ENCODE measurements at places on chromosomes 5 and 9.
A peak's percentile ranks its signal among the peaks of the same experiment; 100 is the strongest.

DNA sequence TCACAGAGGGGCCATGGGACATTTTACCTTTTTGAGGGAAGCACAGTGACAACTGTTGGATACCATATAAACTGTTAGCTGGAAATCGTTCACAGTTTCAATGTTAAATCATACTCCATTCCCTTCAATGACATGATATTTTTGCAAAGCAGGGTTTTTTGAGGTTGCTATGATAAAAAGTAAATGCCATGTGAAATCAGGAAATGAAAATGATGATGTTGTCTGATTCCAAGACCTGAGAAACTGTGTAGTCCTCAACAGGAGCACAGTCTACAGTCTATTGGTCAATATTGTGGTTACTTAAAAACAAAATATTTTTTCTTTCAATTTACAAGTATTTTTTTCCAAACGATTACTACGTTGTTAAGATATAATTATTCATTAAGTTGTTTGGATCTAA lies 24.0 kb upstream of the ADAM19 start:
- no peak for DNase-seq

DNA sequence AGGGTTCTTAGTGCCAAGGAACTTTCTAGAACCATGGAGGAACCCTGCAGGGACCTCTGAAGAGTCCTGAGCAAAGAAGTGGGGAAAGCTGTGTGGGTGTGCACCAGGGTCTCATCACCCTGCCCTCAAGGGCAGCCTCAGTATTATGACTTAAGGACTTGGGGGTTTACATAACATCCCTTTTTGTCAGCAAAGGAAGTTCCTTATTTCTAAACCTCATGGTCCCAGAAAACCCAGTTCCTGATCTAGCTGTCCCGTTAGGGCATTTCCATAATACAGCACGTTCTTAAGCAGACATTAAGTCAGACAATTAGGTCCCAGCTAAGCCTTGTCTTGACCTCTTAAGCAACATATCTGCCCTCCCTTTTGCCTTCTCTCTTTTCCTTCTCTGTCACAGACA lies 57.3 kb downstream of the DAPK1 start:
- no peak for DNase-seq

DNA sequence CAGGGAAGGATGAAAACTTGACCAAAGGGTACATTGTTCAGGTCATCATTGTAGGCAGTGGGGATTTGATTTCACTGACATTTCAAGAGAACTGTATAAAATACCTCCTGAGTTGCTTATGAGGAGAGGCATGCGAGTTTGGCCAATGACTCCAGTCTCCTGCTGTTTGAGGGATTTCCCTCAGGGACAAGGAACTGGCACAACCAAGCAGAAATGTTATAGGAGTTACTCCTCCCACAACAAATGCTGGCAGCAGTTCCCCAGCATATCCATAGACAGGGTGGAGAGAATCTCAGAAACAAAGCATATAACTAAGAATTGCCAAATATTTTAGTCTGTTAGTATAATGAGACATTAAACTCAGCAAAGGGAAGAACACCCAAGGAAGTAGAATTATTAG lies 47.2 kb upstream of the FBXL7 start:
- no peak for DNase-seq

DNA sequence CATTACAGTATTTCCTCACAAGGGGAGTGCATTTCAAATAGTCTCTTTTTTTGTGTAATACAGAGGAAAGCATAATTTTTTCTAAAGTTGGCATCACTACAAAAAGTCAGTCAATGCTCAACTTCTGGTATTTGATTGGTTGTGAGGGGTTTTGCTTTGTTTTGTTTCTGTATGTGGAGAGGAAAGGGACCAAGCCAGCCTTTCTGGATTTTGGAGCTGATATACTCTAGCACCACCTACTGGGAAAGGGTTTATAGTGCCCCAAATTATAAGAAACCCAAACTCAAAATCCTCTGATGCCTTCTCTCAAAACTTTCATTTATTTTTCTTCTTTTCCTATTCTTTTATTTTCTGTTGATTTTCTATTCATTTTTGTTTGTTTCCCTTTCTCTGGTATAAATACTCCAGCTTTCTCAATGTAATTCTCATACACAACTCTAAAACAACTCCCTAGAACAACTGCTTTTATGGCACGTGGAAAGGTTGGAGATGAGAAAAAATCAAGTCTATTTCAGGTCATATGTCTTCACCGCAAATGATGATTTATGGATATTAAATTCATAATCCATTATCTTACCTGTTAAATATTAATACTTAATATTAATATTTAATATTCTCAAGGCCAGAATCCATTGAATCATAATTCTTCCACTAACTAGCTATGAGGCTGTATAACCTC lies 69.5 kb upstream of the ANXA1 start:
- no peak for DNase-seq

- DNase-seq, result no peak
These were observed 80.1 kb downstream of the ZCCHC7 start for GRCh38 chr9:37200433-37201005.

GRCh38 chr5:113680534-113680933 lies 167.0 kb downstream of the YTHDC2 start:
- DNase-seq, result no peak

DNA sequence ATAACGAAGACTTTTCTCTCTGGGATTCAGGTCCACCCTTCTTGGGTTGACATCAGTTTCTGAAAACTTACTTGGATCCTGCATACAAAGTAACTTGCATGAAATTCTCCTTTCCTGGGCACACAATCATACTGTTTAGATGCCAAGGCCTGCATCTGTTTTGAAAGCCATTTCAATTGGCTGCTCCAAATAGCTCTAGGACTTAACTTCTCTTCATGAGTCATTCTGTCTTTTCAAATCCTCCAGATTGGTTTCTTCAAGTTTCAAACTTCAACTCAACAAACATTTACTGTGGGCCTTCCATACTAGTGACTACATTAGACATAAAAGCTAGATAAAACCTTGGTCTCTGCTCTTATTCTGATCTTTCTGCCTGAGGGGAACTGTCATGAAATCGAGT lies 54.8 kb upstream of the HMHB1 start:
- no peak for DNase-seq

DNA sequence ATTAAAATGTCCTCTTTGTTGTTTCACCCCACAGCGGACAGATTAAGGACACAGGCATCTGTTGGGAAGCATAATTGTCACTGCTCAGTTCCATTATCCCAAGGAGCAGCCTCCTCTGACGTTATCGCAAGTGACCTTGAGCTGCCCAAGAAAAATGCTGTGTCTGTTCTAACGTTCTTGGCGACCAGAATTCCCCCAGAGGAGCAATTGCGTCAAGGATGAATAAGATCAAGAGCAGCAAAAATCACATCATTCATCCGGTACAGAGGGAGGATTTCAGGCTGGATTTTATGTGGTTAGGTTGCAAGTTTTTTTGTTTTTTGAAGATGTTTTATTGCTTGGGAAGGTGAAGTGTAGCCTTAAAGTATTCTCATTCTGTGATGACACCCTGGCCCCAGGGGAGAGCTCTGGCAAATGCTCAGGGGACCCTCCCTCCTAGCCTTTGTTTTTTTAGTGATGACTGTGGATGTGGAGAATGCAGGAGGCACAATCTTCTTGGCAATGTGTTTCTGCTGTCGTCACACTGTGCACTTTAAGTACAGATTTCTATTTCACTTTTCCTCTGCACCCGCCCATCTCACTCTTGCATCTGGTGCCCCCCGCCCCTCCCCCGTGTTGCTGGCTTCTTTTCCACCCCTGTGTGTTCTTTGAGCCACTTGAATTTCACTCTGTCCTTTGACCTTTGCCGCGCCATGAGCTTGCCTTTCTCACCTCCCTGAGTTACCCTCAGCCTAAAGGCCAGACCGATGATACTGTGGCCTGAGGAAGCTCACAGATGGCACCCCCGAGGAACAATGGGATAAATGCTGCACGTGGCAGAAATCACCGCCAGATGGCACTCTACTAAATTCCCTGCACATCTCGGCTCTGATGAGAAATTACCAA lies 308.5 kb downstream of the RAB3C start:
- peak; percentile 43 for DNase-seq

DNA sequence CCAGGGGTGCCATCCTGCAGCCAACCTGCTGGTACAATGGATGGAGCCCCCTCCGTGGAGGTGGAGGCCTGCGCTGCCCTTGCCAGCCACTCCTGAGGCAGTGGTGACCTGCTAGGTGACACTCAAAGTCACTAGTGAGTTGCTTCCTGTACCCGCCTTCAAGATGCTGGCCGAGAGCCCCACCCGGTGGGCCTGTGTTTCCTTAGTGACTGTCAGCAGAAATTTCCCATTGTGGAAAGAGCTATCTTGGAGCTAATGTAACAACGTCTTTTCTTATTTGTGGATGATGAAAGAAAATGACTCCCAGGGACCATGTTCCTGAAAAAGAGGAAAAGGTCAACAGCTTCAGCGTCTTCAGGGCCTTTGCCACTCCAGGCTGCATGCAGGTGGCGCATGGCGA lies 117.0 kb upstream of the BOD1 start:
- no peak for DNase-seq

DNA sequence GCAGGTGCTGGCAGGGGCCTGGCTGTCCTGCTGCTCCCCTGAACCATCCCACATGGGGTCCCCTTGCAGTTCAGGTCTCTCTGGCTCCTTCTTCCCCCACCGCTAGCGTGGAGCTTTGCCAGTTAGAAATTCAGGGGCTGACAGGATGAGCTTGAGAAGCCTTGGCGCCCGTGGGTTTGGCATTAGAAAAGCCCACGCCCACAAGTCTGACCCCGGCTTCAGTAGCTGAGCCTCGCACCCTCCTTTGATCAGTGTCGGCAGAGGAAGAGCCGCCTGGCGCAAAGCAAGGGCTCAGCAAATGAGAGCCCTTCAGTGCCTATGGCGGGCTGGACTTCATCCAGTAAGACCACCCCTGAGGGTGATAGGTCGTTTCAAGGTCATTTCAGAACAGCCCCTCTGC lies 30.1 kb upstream of the NCS1 start:
- no peak for DNase-seq

GRCh38 chr9:104905153-104905901 lies 22.6 kb downstream of the ABCA1 start:
- DNase-seq, result no peak

- no peak for DNase-seq
These were observed 459.9 kb upstream of the NMUR2 start for GRCh38 chr5:152864991-152865390.

DNA sequence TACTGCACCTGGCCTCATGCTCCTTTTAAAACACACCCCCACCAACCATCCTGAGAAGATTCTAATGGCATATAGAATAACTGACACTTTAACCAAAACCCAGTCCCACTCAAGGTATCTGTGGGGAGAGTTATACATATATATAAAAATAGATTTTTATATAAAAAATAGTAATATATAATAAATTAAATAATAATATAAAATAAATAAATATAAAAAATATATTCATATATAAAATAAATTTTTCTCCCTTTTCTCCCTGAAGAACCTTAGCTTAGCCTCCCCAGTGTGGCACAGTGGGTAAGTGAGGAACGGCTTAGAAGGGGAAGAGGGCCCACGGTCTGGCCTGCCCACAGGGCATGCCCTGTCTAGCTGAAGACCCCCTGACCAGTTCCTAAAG lies 51.1 kb upstream of the SSBP2 start:
- DNase-seq, result no peak

- no peak for DNase-seq
These were observed 73.9 kb upstream of the PCSK1 start for GRCh38 chr5:96506866-96507527.

- no peak for DNase-seq
These were observed at the start of gene LARP1 for GRCh38 chr5:154755361-154756008. Gene LARP1, plus strand, starts transcription at chr5:154755377. Its CDS starts 381 bp downstream, at chr5:154755758.

- DNase-seq, result no peak
These were observed 123.5 kb downstream of the KCNIP1 start for GRCh38 chr5:170627271-170627670.

DNA sequence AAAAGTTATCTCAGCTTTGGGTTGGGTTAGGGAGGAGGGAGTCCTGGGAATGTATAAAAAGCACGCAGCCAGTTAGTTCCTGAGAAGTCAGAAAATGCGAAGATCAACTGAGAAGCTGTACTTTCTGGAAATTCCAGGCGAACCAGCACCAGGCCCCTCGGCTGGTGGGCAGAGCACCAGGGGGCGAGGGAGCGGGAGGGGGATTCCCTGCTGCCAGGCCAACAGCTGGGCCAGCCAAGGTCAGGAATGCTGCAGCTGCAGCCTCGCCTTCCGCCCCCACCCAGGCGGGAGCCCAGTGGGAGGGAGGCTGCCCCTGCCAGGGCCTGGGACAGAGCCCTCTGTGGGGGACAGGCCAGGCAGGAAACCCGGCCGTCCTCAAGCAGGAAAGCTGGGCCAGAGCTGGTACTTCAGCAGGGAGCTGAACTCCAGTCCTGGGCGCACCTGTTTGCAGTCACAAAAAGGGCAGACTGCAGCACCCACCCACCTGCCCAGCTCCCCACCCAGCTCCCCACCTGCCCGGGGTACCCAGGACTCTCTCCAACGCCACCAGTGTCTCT lies 35.5 kb downstream of the VAV2 start:
- DNase-seq, result no peak

DNA sequence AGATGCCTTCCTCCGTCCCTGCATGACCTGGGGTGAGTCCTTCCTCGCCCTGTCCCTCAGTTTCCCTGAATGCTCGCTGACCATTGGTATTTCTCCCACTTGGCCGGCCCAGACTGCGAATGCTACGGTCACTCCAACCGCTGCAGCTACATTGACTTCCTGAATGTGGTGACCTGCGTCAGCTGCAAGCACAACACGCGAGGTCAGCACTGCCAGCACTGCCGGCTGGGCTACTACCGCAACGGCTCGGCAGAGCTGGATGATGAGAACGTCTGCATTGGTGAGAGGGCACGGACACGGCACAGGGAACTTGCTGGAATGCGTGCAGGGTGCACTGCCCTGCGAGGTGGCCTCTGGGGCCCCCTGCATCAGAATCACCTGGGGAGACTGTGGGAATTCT lies 77.1 kb downstream of the NTNG2 start:
- DNase-seq, result no peak

GRCh38 chr5:11777096-11777495 lies 127.2 kb downstream of the CTNND2 start:
- DNase-seq, result no peak

- no peak for DNase-seq
These were observed at the start of gene CYSRT1 for GRCh38 chr9:137224830-137225694. Gene CYSRT1, plus strand, starts transcription at chr9:137225174. Its CDS starts 448 bp downstream, at chr9:137225622.

GRCh38 chr5:173583346-173583745 lies 33.1 kb downstream of the BOD1 start:
- DNase-seq, result no peak

DNA sequence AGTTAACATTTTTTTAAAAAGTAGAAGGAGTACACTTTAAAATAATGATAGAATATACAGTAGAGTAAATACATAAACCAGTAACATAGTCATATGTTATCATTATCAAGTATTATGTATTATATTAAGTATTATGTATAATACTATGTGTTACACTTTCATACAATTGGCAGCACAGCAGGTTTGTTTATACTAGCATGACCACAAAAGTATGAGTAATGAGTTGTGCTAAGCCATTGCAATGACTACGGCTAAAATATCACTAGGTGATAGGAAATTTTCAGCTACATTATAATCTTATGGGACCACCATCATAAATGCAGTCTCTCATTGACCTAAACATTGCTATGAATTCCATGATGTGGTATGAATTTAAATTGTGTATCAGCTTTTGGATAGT lies 506.0 kb downstream of the HTR1A start:
- DNase-seq, result no peak

DNA sequence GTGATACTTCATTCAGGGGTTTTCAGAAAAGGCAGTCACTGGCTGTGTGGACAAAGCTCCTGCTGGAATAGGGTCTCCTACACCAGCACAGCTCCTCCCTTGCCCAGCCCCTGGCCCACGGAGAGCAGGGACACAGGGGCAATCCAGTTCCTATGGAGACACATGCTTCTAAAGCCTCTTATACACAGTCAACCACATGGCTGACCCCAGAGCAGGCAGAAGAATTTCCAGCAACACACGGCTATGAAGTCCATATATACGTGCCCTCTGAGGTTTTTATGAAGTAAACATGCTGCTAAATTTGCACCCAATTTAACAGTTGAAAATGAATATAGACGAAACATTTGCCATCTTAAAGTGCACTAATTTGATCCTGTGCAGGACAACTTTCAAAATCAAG lies 19.4 kb downstream of the PSMB7 start:
- DNase-seq, result no peak
